ENCODE measurements at places on chromosomes 7 and 10.

DNA sequence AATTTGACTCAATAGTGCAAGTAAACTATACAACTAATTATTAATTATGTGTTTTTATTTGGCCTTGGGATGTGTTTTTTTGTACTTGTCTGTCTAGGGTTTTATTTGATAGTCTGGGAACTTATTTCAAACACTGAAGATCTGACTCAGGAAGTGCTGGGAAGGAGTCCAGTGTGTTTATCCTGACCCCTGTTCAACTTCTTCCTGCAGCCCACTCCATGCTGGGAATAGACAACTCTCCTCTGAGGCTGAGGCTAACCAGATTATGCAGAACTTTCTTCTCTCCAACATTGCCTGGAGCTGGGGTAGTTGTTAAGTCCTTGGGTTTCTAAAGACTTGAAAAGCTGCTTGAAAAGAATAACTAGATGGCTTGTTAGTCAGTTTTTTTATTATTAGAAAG, 6.9 kb downstream of the CISD1 start:
- no peak for DNase-seq

- DNase-seq: peak; percentile 49
Observed at GRCh38 chr10:113680190-113681111, 739 bp downstream of the CASP7 start.

DNA sequence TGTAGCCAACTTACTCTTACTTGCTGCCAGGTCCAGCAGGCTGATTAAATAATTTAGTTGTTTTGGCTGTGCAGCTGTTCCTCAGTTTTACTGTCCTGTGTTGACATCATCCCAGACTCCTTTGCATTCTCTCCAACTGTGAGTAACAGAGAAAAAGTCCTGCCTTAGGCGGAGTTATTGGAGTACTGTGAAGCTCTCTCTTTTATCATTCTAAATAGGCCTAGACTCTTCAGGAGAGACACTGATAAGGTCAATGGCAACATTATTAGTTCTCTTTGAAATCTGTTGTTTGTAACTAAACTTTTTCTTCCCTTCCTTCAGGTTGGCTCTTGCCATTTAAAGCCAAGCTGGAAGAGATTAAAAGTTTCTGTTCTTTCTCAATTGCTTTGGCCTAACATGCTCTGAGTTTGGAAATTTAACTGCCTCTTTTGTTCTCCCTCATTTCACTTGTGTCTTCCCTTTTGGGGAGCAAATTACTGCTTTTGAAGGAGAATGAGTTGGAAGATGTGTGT, 215.7 kb upstream of the CSTF2T start:
- DNase-seq: no peak

GRCh38 chr10:60883187-60883586, 60.8 kb downstream of the RHOBTB1 start:
- no peak for DNase-seq

DNA sequence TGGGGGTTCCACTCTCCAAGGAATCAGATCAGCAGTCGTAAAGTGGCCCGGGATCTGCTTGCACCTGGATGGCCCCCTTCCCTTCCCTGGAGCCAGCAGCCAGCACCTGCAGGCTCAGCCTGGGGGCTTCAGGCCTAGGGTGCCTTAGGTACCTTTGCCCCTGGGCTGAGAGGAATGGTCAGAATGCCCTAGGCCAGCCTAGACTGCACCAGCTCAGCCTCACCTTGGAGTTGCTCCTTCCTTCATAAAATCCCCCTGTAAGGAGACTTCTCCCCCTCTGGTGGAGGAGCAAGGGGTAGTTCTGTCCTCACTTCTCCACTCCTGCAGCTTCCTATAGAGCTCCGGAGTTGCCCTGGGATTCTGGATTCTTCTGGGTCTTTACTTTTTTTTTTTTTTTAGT, 32.4 kb upstream of the LBX1 start:
- DNase-seq: no peak

- no peak for DNase-seq
Observed at GRCh38 chr7:87609916-87610315, 9.2 kb upstream of the ABCB1 start.

GRCh38 chr7:40964610-40965009, 738.3 kb downstream of the INHBA start:
- no peak for DNase-seq

- no peak for DNase-seq
Observed at GRCh38 chr10:120586471-120586872, 129.4 kb downstream of the PLPP4 start.

- DNase-seq: no peak
Observed at GRCh38 chr7:39609113-39609934, 14.0 kb upstream of the RALA start.

DNA sequence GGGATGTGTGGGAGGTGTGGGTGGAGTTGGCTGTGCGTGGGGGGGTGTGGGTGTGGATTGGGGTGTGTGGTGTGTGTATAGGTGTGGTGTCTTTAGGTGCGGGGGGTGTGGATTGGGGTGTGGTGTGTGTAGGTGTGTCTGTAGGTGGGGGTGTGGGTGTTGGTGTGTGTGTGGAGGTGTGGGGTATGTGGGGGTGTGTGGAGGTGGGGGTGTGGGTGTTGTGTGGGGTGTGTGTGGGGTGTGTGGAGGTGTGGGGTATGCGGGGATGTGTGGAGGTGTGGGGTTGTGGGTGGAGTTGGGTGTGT, 33.9 kb downstream of the SPDYE17 start:
- DNase-seq: no peak
